ENCODE measurements at places on chromosomes 4 and X.

- DNase-seq = no peak
Measured at GRCh38 chrX:94908648-94909047, 1234.6 kb downstream of the FAM133A start.

DNA sequence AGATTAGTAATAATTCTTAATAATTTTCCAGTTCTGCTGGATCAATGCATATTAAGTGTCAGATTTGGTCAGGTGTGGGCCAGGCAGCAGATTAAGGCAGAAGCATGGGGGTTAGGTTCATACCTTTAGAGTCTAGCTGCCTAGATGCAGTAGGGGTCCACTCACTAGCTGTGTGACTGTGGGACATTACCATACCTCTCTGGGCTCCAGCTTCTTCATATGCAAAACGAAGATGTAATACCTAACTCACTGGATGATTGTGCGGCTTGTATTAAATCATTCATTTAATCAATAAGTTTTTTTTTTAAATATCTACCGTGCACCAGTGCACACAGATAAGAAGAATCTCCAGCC lies 1.4 kb downstream of the ANXA3 start:
- no peak for DNase-seq

- DNase-seq = no peak
Measured at GRCh38 chr4:155391932-155392331, 15.2 kb upstream of the MAP9 start.

DNA sequence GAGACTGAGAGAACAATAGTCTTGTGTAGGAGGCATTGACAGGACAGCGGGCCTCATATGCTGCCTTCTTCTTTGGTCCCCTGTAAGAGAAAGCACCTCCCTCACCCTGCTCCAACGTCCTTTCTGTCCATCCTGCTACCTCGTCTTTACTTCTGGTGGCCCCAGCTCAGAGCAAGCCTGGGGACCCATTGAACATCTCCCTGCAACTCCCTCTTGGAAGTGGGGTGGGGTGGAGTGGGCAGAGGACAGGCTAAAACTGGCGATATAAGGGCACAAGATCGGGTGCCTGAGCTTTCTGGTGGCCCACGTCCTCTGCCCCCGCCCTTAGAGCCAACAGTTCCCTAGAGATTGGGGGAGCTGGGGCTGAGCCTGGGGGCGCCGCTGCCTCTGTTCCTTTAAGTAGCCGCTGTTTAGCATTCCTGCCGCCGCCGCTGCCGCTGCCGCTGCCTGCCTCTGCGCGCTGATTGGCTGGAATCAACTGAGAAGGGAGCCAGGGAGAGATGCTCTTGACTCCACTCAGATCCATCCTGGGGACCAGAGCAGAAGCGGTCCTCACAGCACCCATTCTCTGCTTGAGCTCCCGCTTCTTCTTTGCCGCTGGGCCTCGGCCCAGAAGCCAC lies at the start of gene DLG3:
Gene DLG3 (plus strand): TSS at position 510 of the 620 bp plus-strand sequence. CDS start 367 bp downstream, outside the sequence.
- DNase-seq = peak; percentile 66

DNA sequence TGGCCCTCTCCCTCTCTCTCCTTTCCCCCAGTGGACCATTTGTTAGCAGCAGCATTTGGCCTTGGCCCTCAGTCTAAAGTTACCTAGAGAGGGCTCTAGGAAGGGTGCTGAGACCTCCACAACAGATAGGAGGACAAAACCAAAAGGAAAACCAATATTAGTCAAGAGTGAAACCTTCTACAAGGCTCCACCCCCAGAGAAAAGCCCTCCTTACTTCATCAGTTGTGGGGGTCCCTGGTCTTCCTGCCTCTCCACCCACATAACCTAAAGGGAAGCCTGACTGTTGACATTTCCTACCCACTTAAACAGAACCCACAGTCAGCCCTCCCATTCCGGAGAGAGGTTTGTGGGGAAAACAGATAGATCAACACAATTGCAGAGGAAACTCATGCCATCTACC lies 4.7 kb upstream of the CD40LG start:
- no peak for DNase-seq

DNA sequence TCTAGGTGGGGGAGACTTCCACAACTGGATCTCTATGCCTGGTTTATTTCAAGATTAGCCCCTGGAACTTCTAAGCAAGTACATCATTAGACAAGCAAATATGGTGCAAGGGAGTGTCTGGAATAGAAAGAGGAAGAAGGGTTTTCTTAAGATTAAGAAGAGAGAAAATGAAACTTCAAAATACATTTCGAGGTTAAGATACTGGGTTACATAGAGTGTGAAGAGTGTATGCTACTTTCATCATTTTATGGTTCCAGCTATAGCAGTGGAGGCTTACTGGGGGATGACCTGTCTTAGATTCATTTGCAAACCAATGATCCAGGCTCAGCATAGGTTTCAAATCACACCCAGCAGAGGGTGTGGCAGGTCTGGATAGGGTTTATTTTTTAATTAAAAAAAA lies 144.4 kb upstream of the GATB start:
- DNase-seq = no peak

GRCh38 chr4:144861471-144861870 lies 215.5 kb downstream of the HHIP start:
- DNase-seq = no peak

DNA sequence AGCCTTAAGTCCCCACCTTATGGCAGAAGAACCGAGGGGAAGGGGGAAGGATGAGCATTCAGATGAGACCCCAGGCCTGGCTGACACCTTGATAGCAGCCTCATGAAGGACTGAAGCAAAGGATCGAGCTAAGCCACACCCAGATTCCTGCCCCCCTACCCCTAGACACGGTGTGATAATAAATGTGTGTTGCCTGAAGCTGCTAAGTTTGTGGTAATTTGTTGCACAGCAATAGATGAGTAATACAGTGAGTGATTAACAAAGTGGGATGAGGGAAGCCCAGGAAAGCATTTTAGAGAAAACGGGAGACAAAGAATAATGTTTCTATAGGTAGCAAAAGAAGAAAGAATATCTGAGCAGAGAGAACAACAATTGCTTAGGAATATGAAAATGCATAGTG lies 404.2 kb downstream of the MID1IP1 start:
- DNase-seq = no peak

DNA sequence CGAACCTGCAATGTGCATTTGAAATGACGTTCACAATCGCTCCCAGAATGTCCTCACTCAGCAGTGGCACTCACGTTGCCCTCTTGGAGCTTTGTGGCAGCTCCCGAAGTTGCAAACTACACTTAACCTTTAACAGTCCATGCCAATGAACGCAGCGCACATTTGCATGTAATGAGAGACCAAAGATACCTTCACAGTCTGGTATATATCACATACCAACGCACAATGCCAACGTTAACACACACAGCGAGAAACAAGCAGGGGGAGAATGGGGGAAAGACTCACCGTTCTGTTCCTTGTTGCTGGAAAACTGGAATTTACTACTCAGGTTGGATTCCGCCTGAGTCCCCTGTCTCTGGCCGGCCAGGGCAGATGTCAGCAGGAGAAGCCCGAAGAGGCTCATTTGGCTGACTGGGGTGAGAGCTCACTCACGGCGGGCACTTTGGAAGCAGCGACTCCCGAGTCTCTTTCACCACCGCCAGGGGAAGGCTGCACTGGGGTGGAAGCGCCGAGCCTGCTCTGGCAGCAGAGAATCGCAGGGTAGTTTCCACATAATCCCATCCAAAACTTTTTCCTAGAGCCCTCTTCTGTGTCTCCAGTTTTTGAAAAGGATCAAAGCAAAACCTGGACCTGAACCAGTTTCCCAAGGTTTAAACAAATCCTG lies 966 bp downstream of the PDGFC start:
- no peak for DNase-seq

DNA sequence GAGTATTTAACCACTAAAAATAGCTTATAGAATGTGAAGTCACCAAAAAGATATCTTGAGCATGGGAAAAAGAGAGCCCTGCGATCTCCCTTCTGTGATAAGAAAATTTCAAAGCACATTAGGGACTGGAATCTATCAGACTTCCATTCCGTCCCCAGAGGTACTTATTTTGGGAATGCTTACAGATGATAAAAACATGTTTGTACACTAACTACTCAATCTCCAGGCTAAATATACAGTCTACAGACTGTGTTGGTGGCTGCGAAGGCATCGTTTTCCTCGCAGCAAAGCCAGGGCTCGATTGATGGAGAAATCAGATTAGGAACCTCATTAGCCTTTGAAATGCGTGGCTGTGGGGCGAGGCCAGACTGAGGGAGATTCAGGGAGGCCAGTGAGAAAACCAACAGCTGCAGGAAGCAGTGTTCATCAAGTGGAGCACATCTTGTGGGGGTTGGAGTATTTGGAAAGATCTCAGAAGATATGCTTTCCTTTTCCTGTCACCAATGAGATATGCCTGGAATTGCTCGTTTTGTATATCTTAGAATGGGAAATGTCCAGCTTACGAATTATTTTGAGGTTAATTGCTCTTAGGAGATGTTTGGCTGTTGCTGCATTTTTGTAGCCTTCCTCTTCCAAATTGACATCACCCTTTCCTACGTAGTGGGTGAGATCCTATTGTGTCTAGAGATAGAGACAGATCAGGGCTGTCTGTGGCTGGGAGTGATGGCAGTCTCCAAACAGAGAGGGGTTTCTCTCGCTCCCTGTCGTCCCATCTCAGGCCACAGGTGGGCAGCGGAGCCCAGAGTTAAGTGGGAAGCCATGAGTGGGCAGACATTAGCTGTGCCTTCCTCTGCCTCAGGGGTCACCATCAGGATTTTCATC lies 224.9 kb upstream of the FAT1 start:
- peak; percentile 67 for DNase-seq
